GM23338 (cell line): ENCODE measurements at places on chromosomes 12 and 14.

DNA sequence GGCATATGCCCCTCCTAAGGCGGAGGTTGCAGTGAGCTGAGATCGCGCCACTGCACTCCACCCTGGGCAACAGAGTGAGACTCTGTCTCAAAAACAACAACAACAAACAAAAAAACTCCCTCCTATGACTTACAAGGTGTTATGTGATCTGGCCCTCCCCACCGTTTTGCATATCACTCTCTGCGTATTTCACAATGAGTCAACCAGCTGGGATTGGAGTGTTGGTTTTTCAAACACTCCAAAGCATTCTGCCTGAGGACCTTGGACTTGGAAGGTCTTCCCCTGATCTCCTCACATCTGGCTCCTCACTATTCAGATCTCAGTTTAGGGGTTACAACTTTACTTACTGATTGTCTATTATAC lies 14.0 kb downstream of the MANSC1 start:
- DNase-seq, result no peak

GRCh38 chr12:27967551-27968054 lies 4.9 kb downstream of the PTHLH start:
- DNase-seq, result no peak

GRCh38 chr12:15682826-15683225 lies 106.4 kb downstream of the EPS8 start:
- DNase-seq, result no peak

DNA sequence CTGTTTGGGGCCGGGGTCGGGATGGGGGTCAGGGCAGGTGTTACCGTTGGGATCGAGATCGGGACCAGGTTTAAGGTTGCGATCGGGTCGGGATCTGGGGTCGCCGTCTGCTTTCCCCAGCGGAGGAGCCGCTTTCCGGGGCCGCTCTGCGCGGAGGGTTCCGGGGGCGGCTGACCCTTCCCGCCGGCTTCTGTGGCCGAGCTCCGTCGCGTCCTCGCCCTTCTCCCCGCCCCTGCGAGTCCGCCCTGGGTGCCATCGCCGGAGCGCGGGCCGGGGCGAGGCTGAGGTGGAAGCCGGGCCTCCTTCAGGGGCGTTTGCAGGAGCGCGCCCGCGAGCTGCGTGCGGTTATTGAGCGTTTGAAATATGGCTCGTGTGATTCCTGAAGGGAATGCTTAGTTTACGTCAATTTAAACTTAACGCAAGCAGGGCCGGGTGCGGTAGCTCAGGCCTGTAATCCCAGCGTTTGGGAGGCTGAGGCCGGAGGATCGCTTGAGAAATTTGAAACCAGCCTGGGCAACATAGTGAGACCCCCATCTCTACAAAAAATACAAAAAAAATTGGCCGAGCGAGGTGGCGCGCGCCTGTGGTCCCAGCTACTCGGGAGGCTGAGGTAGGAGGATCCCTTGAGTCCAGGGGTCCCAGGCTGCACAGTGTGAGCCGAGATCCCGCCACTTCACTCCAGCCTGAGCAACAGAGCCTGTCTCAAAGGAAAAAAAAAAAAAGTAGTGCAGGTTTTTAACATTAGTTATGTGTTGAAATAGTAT lies 620 bp downstream of the PGAM5 start:
- DNase-seq, result peak; percentile 66

DNA sequence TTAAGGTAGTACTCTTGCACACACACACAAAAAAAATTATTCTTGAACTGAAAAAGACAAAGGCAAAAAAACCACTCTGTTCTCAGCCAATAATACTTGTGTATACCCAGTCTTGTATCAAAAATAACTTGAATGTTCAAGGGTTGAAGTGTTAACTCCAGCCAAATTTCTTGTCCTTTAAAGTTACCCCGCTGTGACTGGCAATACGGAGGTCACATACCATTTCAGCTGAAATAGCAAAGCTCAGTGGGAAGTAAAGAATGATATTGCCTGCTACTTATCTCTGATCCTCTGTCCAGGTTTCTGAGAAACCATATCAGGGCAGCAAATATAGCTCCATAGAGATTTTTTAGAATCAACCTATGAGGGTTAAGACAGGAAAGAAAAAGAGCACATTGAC lies 167.4 kb downstream of the C12orf50 start:
- no peak for DNase-seq

- no peak for DNase-seq
Measured at GRCh38 chr12:80946591-80946990, 8.9 kb upstream of the LIN7A start.

DNA sequence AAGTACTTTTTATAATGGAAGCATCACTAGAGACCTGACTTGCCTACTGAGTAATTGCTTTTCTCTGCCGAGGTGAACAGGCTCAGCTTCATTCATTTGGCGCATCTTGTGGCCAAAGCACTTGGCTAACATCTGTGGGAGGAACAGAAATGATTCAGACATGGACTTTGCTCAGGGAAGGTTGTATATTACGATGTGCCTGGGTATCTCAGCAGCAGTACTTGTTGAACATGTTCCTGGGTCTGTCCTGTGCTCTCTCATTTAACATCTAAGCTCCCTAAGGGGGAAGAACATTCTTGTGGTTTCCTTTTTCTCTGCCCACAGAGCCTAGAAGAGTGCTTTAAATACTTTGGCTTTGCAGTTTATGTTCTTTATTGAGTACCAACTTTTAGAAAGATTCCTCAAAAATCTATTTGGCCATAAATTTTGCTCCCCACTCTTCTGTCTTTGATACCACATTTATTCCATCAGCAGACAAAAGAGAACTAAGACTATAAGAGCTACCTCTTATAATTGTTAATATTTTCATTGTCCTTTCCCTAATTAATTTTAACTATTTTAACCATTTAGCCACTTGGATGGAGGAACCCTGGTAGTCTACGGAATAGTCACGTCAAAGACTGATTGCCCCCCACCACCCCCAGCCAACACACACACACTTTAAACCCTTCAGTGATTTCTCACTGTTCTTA lies 101.2 kb upstream of the EGLN3 start:
- DNase-seq, result no peak

DNA sequence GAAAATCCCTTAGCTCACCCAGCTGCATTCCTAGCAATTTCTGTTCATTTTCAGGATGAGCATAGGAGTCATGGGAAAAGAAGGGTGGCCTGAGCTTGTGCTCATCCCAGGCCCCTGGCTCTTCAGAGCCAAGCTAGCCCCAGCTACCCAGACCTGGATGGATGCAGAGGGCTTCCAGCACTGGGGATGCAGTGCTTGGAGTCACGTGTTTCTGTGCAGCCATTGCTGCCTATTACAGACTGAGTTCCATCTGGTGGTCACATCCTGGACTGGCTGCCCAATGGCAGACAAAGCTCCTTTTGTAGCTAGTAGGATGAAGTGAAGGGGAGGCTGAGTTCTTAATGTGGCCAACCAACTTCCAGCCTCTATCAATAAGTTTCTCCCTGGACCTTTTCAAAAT lies 54.2 kb upstream of the JDP2 start:
- no peak for DNase-seq

GRCh38 chr14:33837943-33838683 lies 112.8 kb downstream of the EGLN3 start:
- no peak for DNase-seq

DNA sequence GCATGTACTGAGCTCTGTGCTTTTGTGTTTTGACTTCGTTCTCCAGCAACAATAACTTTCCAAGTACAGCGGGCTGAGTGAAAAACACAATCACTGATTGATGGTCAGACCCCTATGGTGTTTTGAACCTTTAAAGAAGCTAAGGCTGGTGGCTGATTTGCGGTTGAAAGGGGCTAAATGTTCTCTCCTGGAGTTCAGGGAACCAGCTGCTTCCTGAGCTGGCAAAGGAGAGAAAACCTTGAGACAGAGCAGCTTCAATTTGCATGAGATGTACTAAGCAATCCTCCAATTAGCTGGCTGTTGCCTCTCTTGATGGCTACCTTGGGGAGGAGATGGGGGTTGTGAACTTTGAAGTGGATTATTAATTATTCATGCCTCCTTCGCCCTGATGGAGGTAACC lies 546.7 kb upstream of the SEL1L start:
- DNase-seq, result peak; percentile 67

DNA sequence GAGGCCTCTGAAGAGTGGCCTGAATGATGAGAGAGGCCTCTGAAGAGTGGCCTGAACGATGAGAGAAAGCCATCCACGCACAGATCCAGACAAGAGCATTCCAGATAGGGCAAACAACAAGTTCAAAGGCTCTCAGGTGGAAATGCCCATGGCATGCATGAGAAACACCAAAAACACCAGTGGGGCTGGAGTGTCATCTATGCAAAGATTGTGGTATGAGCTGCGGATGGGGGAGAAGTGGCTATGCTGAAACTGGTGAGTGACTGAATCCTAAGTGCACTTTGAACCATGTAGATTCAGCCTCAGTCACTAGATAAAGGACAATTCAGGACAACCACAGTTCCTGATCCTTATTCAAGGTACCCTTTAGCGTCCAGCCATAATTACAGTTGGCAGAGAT lies 79.4 kb upstream of the GZMB start:
- DNase-seq, result no peak

GRCh38 chr14:99361596-99362215 lies 89.7 kb upstream of the BCL11B start:
- no peak for DNase-seq

GRCh38 chr14:54606631-54607133 lies 39.8 kb downstream of the SAMD4A start:
- no peak for DNase-seq

- DNase-seq, result no peak
Measured at GRCh38 chr12:54463034-54463433, 10.4 kb downstream of the GTSF1 start.

GRCh38 chr14:60647081-60647836 lies 2.0 kb downstream of the SIX1 start:
- DNase-seq, result peak; percentile 75

DNA sequence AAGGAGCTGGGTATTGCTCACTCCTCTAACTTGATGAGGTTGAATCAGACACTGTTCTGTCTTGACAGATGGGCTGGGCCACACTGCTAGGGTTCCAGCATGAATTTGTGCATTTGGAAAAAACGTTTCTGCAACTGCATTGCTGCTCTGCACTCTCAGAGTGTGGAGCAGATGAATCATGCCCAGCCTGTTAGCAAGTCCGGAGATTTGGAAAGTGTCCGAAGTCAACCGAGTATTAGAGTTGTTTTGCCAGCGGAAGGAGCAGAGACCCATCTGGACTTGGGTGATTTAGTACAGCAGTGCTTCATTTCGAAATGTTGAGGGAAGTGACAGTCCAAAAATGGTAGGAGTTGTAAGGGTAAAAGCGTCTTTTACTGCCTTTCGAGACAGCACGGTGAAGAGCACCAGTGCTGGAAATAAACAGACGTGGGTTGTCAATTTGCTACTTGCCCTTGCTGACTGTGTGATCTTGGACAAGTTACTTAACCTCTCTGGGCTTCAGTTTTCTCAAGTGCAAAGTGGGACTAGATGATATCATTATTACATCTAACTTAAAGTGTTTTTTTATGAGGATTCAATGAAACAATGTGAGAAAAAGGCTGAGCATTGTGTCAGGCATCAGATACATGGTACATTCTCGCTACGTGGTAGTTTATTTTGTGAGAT lies 139.5 kb downstream of the CHST11 start:
- DNase-seq, result no peak

DNA sequence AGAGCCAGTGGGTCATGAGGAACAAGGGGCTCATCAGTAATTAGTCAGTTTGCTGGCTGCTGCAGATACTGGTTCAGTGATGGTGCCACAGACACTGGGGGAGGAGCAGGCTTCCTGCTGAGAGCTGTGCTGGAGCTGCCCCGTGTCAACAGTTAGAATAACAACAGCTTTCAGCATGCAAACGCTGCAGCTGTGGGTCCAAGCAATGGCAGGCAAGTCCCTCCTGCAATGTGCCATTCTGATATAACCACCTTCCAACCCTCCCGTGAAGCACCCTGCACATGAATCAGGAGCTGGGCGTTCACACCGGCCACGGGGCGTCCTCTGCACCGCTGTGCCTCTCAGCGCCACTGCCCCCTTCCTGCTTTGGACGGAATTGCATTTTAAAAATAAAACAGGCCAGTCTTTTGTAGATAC lies 258.4 kb upstream of the SFSWAP start:
- DNase-seq, result peak; percentile 77

GRCh38 chr12:53938326-53939140 lies at the start of gene HOXC13:
Gene HOXC13, plus strand, starts transcription at chr12:53938831. Its CDS starts 76 bp downstream, at chr12:53938907.
- peak; percentile 99 for DNase-seq

DNA sequence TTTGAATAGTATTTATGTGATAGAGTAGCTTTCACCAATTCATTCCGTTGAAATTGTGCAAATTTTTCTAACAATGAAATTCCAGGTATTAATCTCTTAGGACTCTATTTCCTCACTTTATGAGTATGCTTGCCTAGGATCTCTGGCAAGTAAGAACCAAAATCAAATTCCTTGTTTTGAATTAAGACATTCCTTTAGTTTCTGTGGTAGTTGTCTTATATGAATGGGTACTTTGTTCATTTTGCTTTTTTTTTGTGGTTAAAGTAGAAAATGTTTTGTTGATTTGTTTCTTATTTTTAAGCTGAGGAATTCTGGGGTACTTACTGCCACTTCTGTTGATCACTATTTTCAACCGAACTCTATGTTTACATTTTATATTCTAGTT lies 59.8 kb downstream of the KITLG start:
- DNase-seq, result no peak

DNA sequence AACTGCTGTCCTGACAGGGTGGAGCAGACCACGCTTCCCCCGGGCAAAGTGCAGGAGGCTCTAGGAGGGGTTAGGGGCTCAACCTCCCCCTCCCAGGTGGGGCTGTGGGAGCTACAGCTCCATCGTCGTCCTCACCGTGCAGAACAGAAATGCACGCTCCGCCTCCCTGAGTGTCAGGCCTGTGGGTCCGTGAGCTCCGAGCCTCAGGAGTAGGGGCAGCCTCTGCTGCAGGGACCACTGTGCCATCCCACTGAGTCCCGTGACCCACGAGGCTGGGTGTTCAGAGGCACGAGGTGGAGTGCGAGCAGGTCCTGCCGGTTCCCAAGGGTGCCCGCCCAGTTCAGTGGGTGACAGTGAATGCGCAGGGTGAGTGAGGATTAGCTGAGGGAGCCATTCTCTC lies 48.6 kb downstream of the CACNA1C start:
- no peak for DNase-seq

DNA sequence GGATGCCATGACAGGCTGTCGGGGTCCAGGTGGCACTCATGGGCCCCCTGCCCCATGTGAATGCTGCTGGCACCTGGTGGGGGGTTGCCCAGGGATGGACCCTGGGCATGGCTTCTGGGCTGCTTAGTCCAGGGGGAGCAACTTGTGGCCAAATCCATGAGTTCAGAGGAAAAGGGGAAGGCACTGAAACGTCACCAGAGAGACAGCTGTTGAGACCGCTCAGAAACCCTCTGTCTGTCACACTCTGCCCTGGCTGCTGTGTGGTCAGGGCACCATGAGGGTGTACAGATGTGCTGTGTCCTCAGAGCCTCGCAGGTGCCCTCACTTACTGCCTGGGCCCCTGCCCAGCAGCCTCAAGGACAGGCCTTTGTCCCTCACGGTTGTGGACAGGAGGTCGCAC lies 9.4 kb downstream of the CLBA1 start:
- no peak for DNase-seq

DNA sequence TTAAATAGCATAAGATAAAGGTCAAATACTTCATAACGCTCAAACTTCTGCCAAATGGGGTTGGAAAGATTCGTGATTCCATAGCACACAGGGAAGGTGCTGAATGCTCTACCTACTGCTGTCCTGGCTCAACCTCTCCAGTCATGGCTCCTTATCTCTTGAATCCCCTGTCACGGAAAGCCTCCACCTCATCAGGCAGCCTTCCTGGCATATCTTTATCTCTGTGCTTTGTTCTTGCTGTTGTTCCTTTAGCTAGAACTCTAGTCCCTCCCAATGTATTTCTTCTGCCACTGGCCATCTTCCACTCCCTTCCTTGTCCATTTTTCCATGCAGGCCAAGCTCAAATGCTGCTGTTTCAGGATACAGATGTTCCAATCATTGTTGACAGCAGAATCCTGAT lies 26.9 kb upstream of the TUNAR start:
- DNase-seq, result no peak
